T-helper 17 cell (primary cell): ENCODE measurements at places on chromosomes 12 and 14. TPM values are rescaled to one million over a fixed set of nuclear protein-coding genes. Genes with fewer than 3 reads are reported as not detected.

GRCh38 chr14:104873380-104874055 is 8.4 kb downstream of the CEP170B start:
- no peak for DNase-seq

DNA sequence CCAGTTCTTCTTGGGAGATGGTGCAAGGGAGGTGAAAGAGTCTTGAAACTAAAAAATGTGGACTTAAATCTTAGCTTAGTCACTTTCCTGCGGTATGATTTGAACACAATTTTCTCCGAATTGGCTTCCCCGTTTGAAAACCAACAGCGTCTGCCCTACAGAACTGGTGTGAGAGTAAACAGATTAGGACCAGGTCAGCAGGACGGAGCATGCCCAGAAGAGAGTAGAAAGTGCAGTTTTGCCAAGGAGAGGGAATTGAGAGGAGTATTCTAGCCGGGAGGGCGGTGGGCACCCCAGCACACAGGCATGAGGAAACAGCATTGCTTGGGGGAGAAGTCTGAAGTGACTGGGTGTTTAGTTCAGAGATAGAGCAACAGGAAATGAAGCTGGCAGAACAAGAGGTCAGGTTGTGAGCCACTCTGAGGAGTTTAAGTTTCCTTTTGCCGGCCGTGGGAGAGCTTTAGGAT is 927.1 kb downstream of the VRK1 start:
- no peak for DNase-seq

DNA sequence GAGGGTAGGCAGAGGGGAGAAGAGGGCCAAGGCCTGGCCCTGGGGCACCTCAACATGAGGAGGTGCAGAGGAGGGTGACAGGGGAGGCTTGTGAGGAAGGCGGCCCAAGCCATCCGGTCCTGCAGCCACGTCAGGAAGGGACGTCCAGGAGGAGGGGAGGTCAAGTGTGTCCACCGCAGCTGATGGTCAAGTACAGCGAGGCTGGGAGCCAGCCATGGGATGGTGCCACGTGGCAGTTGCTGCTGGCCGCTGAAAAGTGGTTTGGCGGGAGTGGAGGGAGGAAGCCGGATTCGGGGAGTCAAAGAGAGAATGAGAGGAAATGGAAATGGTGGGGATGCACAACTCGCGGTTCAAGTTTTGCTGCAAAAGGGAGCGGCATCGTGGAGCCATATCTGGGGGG is 41.2 kb downstream of the PRIMA1 start:
- no peak for DNase-seq

- no peak for DNase-seq
Observed at GRCh38 chr12:55850893-55851292, 8.2 kb upstream of the MMP19 start.

STON2 gene
- total RNA-seq = 51.1 TPM

DNA sequence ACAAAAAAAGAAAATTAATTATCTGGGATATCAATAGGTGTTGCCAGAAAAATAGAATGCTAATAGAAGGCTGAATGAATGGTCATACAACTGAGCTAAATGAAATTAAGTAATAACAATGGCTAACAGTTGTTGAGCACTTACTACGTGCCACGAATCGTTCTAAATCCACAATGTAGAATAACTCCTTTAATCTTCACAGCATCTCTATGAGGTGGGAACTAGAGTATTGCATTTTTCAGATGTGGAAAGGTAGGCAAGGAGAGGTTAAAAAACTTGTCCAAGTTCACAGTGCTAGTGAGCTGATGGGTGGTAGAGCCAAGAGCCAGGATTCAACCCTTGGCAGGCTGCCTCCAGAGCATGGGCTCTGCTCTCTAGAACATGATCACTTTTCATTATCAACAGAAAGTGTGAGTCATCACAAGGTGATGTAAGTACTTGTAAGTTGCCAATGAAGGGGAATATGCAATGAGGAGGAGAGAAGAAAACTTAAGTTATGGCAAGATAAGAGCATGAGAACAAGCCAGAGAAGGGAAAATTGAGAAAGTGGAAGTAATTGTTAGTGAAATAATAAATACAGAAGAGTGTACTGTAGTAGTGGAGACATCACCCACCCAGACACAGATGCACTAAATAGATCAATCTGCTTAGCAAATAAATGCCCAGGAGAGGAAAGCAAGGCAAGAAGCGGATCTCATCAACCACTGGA is 122.1 kb downstream of the PRKD1 start:
- DNase-seq = no peak

- no peak for DNase-seq
Observed at GRCh38 chr14:65281991-65282895, 130.3 kb upstream of the FUT8 start.

GRCh38 chr14:77867476-77867875 is 67.6 kb downstream of the ADCK1 start:
- no peak for DNase-seq

DNA sequence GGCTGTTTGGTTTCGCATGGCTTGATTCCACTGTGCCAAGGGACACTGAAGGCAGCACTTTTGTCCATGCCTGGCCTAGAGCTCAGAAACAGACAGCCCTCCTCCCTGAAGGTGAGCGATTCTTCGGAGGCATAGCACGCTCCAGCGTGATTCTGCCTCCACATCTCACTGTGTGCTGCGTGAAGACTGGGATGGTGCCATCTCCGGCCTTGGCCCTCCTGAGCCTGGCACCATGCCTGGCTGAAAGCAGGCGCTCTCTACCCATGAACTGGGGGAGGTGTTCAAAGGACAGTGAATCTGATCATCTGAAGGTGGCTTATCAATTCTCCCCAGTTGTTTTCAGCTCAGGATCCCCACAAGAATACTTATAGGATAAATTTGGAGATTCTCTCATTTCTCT is 187.4 kb downstream of the TTC7B start:
- DNase-seq = no peak

NKX2-1 gene
- not detected for total RNA-seq

PNN gene
- total RNA-seq = 110 TPM
